NCI-H446 treated with DMSO at 0.1 percent for 48 hours (cell line): ENCODE measurements at places on chromosomes 12 and 14.

- DNase-seq: no peak
Observed at GRCh38 chr14:100590726-100591452, 3.7 kb upstream of the BEGAIN start.

DNA sequence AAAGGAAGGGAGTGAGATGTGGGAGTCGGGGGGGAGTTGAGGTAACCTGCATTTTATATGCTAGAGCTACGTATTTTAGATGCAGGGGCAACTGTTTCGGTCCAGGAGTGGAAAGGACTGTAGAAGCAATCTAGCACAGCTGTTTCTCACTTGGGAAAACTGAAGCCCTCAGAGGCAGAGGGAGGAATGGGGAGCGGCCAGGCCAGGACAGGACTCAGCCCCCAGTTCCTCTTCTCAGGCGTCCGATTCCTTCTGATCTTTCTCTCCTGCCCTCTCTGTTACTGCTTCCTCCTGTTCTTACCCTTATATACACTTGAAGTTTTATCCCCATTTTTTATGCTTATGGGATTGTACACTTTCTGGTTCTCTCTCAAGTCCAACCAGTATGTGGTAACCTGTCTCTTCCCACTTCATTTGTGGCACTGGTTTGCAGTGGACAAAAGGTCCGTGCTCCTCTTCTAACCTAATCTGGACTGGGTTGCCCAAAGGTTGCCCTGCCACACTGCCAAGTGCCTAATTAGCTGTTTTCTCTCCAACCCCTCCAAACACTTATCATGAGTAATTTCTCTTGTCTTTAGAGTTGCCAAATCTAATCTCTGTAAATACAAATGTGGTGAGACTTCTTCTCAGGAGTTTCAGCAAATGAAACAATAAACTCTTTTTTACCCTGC, 16.2 kb downstream of the LPCAT3 start:
- no peak for DNase-seq

DNA sequence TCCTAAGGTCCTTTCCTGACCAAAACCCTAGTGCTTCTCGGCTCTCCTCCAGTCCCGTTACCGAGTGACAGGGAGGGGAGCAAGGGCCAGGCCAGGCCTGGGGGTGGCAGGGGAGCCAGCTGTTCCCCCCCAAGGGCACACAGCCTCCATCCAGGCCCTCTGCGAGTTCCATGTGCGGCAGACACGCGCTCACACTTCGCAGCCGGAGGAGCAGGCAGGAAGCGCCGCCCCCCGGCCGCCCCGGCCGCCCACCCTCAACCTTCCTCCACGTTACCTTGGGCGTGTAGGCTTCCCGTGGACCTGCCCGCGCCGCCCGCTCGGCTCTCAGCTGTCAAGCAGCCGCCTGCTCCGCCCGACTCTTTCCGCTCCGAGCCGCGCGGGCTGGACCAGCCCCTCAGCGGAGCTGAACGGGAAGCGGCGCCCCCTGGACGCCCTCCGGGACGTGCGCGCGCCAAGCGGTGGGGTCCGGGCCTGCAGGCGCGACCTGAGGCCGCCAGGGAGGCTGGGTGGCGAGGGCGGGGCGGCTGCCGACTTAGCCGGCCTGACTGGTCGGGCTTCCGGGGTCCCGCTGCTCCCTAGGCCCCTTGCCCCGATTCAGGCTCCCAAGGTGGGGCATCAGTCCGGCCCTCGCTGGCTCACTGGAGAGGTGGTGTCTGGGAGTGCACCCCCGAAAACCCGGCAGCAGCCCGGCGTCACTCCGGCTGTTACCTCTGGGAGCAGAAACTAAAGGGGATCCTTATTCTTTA, at the start of gene CRACR2A:
CRACR2A (minus strand) TSS at position 369 of the 746 bp plus-strand sequence. CDS start 56,110 bp downstream, outside the sequence.
- DNase-seq: no peak

DNA sequence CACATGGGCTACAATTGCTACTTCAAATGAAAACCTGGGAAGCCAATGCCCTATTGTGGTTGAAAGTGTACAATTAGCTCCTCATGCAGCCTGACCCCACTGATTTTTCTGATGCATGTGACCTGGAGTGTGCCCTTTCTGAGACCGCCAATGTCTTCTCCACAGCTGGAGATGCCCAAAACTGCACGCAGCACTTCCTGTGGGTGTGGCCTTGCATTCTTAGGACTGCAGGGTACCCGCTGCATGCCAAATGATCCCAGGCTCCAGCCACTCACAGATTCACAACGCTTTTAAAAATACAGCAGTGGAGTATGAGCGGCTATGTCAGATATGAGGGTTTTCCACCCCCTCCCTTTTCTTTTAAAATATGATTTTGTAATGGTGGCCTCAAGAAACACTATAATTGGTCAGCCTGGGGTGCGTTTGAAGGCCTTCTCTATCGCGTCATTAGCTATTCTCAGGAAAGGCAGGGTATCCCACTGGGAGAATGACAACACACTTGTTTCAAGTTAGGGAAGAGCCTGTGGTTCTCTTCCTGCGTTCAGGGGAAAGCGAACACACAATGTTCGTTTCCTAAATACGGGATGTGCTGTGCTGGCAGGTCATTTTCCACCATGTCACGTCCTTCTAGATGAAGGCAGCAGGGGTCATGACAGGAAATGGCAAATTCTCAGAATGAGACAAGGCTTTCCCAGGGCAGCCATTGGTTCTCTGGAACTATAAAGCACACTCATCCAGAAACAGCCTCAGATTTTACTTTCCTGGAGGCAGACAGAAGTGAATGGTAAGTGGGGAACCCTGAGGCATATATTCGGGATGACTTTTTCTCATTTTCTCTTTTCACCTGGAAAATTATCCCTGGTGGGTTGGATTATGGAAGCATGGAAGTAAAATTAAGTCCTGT, at the start of gene APOLD1:
APOLD1 (plus strand) TSS at position 749 of the 904 bp plus-strand sequence; CDS start at position 782, 33 bp downstream.
- no peak for DNase-seq

DNA sequence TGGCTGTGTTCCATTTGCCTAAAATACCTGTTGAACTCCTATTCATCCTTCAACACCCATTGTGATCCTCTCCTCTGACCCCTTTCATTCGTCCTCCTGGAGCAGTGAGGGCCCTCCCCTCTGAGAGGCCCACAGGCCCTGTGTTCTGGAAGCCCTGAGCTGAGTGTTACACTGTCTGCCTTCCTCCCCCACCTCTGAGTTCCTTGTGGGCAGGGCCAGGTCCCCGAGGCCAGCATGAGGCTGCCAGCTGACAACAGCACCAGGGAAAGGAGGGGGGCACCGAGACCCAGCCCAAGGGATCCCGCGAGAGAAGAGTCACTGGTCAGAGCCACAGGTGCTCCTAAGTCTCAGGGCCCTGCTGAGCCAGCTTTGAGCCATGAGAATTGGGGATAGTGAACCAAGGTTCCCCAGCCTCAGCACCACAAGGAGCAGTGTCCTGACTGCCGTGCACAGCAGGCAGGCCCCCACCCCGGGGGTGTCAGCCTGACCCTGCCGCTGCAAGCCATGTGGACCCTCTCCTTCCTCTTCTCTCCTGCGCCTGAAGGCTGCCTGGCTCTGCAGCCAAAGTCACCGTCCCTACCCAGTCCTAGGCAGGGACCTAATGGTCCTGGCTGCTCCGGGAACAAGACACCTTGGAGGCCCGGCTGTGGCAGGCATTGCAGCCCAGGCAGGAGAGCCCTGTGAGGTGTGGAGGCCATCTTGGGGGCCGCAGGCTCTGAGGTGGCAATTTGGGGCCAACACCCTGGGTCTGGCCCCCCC, 52.5 kb downstream of the BEGAIN start:
- no peak for DNase-seq
